ENCODE measurements at places on chromosomes 4 and X. TPM values are rescaled to one million over a fixed set of nuclear protein-coding genes. Genes with fewer than 3 reads are reported as not detected.

DNA sequence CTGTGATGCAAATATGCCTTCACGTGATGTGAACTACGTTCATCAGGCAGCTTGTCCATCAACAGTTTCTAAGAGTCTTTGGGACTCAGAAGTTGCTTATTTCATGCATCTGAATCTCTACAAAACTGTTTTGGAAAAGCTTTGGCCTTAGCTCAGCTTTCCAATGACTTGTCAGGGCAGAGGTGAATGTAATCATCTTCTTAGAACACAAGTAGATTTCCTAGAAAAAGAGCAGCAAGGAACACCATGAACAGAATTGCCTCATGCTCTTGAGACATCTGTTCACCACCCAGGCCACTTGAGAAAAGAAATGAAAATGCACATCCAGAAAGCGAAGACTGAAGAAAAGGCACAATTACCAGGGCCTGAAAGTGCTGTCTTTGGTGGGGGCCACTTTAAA lies 105.8 kb upstream of the PDHA1 start:
- DNase-seq, result no peak

GRCh38 chr4:113834298-113834697 lies 72.8 kb upstream of the CAMK2D start:
- no peak for DNase-seq

DNA sequence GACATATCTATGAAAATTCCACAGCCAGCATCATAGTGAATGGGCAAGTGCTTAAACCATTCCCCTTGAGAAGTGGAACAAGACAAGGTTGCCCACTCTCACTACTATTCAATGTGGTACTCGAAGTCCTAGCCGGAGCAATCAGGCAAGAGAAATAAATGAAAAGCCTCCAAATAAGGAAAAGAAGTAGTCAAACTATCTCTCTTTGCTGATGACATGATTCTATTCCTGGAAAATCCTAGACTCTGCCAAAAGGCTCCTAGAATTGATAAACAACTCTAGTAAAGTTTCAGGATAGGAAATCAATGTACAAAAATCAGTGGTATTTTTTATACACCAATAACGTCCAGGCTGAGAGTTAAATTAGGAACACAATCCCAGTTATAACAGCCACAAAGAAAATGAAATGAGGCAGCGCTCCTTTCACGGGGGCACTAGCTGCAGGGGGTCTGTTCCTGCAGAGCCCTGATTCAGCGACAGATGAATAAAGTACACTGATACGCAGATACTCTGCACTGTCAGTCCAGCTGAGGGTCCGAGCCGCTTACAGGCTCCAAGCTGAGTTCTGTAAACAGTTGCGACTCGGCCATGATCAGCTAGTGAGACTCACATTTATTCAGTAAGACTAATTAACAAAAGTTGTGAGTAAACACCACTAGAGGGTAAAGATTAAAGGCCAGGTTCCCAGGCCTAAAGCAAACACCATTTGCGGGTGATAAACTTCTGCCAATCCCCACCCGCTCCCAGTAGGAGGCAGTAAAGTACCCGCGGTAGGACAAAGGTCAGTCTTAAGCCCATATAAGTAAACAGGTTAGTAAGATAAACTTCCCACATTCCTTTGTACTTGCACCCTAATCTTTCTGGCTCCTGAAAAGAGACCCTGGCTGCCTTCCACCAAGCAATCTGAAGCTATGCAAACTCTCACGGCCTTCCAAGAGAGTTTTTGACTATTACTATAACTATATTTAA lies 290.6 kb upstream of the GRID2 start:
- DNase-seq, result no peak

DNA sequence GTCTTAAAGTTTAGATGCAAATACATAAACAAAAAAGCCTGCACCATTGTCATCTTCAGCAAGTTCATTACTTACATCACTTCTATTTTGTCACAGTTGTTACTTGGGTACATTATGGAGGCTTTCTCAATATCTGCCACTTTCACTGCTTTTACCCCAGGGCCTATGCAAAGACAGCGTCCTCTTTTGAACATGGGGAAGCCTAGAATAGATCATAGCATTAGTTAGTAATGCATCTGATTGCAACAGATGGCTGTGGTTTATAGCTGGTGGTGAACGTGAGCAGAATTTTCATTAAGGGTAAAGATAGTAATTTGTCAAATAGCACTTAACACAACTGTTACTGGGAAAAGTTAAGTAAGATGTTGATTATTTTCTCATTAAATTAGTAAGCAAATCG lies 729 bp downstream of the CXCL11 start:
- DNase-seq, result no peak

GRCh38 chr4:72283357-72283756 lies 251.6 kb downstream of the NPFFR2 start:
- DNase-seq, result no peak

PRR32 gene
- not detected for polyA plus RNA-seq

All from renal pelvis (tissue), 12 donors.